ENCODE measurements at places on chromosomes 3 and 15.

- no peak for DNase-seq
Observed at GRCh38 chr3:197580253-197580691, 24.5 kb upstream of the BDH1 start.

GRCh38 chr15:80132382-80132781 is 20.4 kb upstream of the FAH start:
- DNase-seq: no peak

GRCh38 chr3:72897758-72898007 is 9.8 kb downstream of the GXYLT2 start:
- DNase-seq: no peak

DNA sequence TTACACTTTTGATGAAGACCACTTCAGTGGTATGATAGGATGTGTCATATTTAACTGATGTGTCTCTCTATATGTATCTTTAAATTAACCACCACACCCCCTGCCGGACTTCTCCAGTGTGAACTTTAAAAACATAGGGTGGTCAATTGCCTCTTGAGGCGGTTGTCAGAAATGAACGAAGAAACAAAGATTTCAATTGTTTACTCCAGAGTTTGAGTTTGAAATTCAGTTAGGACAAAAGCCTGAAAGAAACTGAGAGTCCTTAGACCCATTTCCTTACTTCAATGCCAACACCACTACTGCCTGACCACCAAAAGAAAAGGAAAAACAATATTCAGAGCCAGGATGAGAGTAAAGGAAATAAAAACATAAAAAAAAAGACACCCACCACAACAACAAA is 40.2 kb downstream of the VGLL3 start:
- no peak for DNase-seq

GRCh38 chr3:89955156-89955555 is 847.7 kb downstream of the EPHA3 start:
- DNase-seq: no peak
